ENCODE measurements at places on chromosomes 2 and 18.

GRCh38 chr2:56107502-56108220 lies 76.1 kb upstream of the CCDC85A start:
- DNase-seq: no peak

- peak; percentile 23 for DNase-seq
Measured at GRCh38 chr2:64330281-64331113, 123.5 kb upstream of the LGALSL start.

- DNase-seq: no peak
Measured at GRCh38 chr2:36482576-36483214, 115.3 kb downstream of the FEZ2 start.

GRCh38 chr2:60312618-60313017 lies 240.8 kb downstream of the BCL11A start:
- DNase-seq: peak; percentile 68

DNA sequence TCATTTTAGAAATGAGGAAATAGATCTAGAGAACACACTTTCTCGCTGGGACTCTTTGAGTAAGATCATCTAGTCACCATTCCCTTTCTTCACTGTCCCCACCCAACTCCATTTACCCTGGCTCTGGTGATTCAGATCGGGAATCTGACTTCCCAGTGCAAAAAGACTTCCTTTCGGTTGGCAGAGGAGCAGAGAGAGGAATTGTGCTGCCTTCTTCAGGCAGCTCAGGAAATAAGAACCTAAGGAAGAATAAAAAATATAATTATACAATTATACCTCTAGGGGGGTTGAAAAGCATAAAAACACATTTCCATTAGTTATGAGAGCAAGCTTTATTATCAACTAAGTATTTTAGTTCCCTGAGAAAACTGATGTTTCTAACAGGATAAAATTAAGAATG lies 9.3 kb upstream of the MPP4 start:
- DNase-seq: no peak

- no peak for DNase-seq
Measured at GRCh38 chr2:43819491-43820163, 19.0 kb downstream of the ABCG5 start.

DNA sequence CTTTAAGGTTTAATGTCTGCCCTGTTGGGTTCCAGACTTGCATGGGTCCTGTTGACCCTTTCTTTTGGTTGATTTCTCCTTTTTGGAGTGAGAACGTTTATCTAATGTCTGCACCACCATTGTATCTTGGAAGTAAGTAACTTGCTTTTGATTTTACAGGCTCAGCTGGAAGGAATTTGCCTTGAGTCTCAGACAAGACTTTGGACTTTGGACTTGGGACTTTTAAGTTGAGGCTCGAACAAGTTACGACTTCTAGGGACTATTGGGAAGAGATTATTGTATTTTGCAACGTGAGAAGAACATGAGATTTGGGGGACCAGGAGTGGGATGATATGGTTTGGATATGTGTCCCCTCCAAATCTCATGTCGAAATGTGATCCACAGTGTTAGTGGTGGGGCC lies 267.7 kb downstream of the GLI2 start:
- no peak for DNase-seq

- no peak for DNase-seq
Measured at GRCh38 chr2:167940734-167941507, 306.5 kb downstream of the STK39 start.

DNA sequence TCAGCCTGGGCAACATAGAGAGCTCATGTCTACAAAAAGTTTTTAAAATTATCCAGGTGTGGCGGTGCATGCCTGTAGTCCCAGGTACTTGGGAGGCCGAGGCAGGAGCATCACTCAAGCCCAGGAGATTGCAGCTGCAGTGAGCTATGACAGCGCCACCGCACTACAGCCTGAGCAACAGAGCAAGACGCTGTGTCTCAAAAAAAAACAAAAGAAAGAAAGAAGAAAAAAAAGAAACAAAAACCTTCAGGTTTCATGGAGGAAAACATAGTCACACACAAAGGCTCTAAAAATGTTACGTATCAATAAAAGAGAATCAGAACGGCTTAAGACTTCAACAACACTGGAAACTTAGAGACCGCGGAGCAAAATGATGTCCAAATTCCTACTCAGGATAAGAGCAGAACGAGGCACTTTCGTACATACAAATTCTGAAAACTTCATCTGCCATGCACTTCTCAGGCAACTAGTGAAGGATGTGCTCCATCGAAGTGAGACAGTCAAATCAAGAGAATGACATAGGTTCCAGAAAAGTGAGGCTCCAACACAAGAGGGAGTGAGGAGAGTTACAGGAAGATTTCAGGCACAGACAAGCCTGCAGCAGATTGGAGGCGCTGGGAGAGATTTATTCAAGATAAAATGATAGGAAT lies 4.4 kb downstream of the HDLBP start:
- no peak for DNase-seq

DNA sequence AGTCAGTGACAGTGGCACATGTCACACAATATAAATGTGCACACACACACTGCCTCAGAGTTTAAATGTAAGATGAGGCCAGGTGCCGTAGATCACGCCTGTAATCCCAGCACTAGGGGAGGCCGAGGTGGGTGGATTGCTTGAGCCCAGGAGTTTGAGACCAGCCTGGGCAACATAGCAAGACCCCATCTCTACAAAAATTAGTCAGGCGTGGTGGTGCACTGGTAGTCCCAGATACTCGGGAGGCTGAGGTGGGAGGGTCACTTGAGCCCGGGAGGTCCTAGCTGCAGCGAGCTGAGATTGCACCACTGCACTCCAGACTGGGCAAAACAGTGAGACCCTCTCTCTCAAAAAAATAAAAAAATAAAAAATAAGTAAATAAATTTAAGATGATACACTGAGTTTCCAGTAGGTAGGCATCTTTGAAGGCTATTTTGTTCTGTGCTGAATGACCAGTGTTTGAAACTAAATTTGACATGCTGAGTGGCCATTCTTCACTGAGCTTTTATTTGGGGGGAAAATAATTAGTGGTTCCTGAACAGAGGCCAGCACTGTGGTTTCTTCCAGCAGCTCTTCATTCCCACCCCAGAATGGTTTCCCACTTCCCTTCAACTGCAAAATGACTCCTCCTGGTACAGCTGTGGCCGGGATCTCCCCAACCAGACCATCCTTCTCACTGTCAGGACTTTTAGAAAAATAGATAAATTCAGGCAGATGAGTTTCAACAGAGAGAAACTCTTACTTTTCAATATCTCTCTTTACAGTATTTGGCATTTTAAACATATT lies 44.9 kb downstream of the PSMG2 start:
- DNase-seq: no peak

- DNase-seq: no peak
Measured at GRCh38 chr2:130878316-130878715, 41.6 kb downstream of the ARHGEF4 start.

- DNase-seq: no peak
Measured at GRCh38 chr18:50190926-50191325, 4.0 kb downstream of the MYO5B start.

- DNase-seq: no peak
Measured at GRCh38 chr2:217789736-217790181, 213.0 kb downstream of the TNS1 start.

DNA sequence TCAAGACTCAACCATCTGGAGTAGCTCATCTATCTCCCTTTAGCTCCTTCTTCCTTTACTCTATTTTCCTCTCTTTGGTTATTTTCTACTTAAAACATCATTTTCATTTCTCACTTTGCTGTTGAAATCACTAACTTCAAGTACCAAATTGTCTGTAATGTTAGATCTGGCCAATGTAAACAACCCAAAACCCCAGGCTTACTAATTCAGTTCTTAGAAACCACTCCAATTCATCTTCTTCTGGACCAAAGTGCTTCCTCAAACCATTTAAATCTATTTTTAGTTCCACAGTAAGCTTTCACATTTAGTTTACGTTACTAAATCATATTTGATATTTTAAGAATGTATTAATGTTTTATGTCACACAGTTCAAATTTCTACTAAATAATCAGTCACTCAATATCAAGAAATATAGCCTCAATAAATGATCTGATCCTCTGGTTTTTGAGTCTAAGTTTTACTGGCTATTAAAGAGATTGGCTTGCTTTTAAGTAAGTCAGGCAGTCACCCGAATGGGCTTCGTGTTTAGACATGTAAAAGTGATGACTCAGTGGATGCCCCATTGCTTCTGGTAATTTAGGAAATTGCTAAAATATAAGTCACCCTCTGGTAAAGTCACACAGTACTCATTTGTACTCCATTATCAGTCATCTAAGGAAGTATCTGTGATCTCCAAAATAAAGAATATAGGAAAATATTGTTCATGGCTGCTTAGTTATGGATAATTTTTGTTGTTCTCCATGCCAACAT lies 527.2 kb upstream of the SOX11 start:
- DNase-seq: no peak

DNA sequence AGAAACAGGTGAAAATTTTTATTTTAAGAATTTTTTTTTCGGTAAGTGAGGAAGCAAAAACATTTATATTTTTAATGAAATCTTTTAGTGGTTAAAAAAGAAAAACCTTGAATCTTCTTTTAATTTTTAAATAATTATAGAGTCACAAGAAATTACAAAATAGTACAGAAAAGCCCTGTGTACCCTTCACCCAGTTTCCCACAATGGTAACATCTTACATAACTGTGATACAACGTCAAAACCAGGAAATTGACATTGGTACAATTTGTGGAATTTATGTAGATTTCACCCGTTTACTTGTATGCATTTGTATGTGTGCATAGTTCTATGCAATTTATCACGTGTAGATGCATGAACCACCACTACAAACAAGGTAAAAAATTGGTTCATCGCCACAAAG lies 285.9 kb downstream of the MTX2 start:
- DNase-seq: no peak

- DNase-seq: peak; percentile 63
Measured at GRCh38 chr2:74379851-74380789, at the start of gene DCTN1. DCTN1 (minus strand) TSS chr2:74380311; CDS start chr2:74380037, 274 bp downstream.

- DNase-seq: peak; percentile 18
Measured at GRCh38 chr18:69898241-69898861, 49.3 kb downstream of the CD226 start.

- no peak for DNase-seq
Measured at GRCh38 chr2:133142087-133142486, 426.2 kb downstream of the NCKAP5 start.

GRCh38 chr2:240374085-240374907 lies 61.2 kb upstream of the GPC1 start:
- no peak for DNase-seq

DNA sequence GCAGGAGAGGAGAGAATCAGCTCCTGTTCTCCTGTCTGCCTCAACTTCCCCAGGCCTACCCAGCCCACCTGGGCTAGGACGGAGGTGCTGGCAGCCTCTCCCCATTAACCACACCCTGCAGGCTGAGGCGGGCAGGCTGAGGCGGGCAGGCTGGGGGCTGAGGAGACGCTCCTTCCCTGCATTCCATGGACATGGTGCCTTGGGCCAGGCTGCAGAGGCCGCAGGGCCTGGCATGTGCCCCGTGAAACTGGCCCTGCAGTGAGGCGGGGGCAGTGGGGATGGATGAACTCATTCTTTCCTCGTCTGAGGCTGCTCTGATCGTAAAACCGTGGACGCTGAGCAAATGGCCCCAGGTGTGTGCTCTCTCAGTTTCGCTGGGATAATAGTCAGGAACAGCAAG lies 84.7 kb upstream of the LAPTM4A start:
- DNase-seq: no peak

DNA sequence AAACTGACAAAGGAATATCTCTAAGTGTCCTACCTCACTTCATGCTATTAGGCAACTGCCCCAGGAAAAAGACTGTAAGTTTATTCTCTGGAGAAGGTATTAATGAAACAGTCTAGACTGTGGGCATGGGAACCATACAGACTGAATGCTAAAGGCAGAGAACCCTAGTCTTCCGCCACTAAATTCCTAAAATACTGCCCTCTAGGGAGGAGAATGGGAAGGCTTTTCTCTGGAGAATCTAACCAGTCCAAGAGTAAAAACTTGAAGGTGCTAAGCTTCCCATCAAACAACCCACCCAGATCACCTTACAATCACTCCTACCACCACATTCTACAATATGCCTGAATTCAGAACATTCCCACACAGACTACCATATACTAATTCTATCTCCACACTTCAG lies 3.4 kb downstream of the SRBD1 start:
- no peak for DNase-seq

DNA sequence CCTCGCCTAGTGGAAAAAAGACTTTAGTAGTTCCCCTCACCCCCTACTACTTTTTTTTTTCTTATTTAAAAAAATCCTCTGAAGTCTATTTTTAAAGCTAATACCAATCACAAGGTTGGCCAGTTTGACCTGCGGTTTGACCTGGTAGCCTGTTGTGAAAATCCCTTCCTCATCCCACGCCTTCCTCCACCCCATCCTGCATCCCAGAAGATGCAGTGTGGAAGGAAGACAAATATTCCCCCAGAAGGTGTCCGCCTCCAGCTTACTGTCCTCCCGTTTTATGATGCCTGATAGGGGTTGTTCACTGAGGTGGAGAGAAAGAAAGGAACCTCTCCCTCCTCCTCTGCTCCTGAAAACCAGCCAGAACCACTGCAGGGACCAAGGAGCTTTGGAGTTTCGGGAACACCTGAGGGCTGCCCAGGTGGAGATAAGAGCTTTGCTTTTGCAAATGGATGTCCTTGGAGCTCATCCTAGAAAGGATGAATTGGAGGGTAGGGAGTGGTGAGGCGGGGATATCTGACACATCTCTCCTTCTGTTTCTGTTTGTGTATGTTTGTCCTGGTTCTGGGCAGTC lies 909 bp downstream of the ATP6V1C2 start:
- DNase-seq: no peak

GRCh38 chr2:70939001-70939838 lies 3.5 kb downstream of the ATP6V1B1 start:
- DNase-seq: no peak

- DNase-seq: no peak
Measured at GRCh38 chr18:43159086-43159770, 43.7 kb upstream of the RIT2 start.

DNA sequence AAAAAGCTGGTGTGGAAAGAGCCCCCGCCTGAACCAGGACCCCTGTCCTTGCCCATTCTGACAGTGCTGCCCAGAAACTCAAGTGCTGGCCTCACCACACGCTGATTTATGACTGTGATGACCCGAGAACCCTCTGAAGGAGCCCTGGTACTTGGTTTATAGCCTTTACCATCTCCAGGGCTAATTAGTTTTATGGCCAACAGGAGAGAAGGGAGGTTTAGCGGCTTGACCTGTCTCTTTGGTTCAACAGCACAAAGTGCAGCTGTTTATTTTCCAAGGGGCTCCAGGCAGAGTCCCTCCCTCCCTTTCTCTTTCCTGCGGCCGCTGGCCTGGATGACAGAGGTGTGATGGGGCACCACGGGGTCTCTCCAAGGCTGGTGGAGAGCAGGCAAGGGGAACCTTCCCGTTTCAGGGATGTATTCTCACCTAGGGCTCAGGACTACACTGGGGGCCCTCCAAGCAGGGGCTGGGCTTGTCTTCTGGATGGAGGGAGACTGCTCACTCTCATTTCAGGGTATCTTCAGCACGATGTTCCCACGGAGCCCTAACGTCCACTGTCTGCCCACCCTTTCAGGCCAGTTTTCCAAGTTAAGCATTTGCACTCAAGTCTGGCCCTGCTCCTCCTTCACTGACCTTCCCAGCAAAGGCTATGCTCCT lies 174.2 kb upstream of the GLI2 start:
- no peak for DNase-seq
